Lower lobe of right lung (tissue), 2 donors: ENCODE measurements at places on chromosomes 2 and 18. TPM values are rescaled to one million over a fixed set of nuclear protein-coding genes. Genes with fewer than 3 reads are reported as not detected.

SCN7A gene
- total RNA-seq: 69.0 TPM

GRCh38 chr18:45635893-45636509 lies 20.7 kb downstream of the SLC14A2 start:
- DNase-seq: no peak

DNA sequence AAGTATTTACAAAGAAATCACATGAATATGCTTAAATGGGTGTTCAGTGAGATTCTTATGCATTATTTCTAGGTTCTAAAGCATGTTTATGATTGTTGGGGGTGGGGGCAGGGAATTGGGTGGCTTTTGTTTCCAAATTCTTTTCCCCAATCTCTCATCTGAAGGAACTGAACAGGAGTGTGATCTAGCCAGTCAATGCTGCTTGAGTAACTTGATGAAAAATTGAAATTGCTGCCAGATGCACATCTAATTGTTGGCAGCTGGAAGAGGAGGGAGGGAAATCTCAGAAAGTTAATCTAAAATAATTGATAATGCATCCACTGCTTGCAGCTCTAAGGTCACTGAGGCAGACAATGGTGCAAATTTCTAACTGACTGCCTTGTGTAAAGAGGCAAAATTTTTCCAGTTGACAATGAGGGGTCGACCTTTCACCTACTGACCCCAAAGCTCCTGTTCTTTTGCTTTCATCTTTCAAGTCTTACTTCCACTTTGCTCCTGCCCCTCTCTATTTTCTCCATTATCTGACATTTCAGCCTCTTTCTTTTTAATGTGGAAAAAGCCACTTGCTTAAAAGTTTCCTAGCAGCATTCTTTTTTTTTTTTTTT lies 53.3 kb downstream of the IRS1 start:
- DNase-seq: no peak

GRHL1 gene
- total RNA-seq: 6.5 TPM

DNA sequence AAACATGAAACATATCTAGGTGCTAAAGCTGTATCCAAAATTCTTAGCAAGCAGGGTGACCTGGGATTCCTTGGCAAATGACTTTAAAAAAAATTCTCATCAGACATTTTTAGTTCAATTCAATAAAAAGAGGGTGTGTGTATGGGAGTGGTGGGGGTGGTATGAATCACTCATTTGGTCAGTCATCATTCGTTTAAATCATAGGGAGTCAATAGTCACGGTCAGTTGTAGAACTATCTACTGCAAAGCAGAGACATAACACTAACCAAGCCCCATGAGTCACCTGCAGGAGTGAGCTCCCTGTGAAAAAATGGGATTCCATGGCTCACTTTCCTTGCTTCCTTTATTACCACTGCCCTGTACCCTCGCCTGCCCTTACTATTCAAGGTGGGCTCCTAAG lies 380.6 kb upstream of the TCF4 start:
- DNase-seq: no peak

DNA sequence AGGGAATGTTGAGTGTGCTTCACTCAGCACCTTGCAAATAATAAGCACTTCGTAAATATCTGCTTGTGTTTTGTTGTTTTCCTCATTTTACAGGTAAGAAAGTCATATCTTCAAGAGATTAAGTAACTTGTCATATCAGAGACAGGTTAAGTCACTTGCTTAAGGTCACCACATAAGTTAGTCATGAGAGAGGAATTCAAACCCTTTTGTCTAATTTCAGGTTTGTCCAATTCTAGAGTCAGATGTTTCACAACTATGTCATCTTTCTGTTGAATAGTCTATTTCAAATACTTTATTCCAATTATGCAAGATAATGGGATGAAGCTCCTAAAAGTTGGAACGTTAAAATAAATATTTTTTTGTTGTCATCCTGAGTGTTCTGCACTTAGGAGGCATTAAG lies 13.5 kb upstream of the CUL3 start:
- no peak for DNase-seq

- DNase-seq: no peak
Observed at GRCh38 chr2:46849721-46850556, 65.7 kb downstream of the MCFD2 start.

DNA sequence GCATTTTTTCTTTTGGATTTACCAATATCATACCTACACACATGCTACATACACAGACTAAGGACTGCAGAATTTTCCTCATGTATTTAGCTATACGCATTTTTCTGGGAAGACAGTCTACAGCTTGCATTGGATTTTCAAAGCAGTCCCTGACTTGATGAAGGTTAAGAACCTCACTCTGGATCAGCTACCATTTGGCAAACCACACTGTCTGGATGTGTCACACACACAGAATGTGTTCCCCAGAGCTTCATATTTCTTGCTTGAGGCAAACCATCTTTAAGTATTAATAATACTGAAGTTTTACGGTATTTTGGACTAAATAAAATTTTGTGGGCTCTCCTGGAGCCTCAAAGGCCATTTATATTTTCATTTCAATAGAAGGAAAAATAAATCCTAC lies 102.3 kb downstream of the TCF4 start:
- no peak for DNase-seq

DNA sequence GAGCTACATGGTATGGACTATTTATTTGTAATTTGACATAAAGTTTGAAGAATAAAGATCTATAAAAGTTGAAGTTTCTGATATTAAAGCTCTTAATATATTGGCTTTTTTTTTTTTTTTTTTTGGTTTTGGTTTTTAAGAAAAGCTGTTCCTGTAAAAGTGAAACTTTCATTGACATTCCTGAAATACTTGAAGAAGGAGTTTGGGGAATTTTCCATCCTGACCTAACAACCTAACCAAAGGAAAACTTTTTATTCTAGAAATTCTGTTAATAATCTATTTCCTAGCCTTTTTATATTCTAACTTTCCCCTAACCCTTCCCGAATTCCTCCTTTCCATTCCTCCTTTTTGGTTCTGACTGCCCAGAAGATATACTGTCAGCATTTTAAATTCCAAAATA lies 83.7 kb downstream of the ACSL3 start:
- DNase-seq: no peak

- no peak for DNase-seq
Observed at GRCh38 chr18:34639687-34640086, 70.4 kb upstream of the DTNA start.

DNA sequence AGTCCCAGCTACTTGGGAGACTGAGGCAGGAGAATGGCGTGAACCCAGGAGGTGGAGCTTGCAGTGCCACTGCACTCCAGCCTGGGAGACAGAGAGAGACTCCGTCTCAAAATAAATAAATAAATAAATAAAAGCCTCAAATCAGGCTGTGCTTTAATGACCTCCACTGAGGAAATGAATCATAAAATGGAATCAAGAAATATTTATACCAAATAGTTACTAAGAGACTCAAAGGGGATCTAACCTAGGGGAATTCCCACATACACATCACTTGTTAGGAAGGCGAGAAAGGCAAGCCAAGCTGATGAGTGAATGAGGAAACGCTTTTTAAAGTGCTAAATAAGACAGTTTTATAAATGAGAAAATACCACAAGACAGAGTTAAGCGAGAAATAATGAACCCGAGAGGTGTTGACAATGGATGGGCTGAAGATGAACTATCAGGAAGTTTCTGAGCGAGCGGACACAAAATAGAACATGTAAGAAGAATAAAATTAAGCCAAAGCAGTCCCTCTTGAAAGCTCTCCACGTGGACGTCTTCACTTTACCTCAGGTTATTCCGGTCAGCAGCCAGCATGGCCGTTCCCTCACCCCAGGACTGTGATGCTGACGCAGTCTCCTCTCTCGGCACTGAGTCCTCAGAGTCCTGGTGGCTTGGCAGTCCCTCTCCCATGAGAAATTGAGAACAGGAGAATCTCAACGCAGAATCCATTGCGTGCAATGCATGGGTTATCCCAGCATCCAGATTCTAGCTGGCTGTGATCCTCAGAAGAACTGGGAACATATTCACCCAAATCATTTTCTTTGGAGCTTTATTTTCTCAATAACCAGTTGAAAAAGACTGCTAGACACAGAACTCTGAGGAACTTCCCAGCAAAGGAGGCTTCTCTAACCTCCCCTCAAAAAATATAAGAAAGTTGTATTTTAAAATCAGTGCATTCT lies 22.3 kb downstream of the PXDN start:
- DNase-seq: no peak

ELOA2 gene
- not detected for total RNA-seq

PID1 gene
- total RNA-seq: 48.0 TPM

- no peak for DNase-seq
Observed at GRCh38 chr2:208228476-208228875, 26.4 kb downstream of the IDH1 start.

GRCh38 chr2:201327678-201328077 lies 29.5 kb downstream of the FLACC1 start:
- DNase-seq: no peak

GRCh38 chr2:58266211-58266610 lies 25.1 kb upstream of the FANCL start:
- DNase-seq: no peak

GCG gene
- not detected for total RNA-seq
